ENCODE measurements at places on chromosomes 7 and 10.

- no peak for DNase-seq
These were observed 22.4 kb downstream of the SLC26A5 start for GRCh38 chr7:103423467-103424179.

DNA sequence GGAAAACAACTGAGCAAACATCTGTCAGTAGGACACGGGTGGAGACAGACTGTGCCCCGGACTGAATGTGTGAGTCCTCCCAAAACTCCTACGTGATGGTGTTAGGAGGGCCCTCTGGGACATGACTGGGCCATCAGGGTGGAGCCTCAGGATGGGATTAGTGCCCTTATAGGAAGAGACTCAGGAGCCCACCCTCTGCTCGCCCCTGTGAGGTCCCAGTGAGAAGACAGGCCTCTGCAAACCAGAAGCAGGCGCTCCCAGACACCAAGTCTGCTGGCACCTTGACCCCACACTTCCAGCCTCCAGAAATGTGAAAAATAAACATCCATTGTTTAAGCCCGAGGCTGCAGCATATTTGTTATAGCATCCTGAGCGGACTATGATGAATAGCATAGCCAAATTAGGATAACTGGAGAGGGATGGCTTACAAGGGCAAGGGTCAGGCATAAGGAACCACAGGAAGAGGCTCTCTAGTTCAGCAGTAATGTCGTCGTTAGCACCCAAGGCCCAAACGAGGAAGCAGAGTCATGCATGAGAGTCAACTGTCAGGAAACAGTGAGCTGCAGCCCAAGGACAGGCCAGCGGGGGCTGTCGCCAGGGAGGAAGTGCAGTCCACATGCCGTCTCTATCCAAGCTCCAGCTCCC is 50.6 kb downstream of the PTPRN2 start:
- DNase-seq: no peak

- DNase-seq: no peak
These were observed 5.1 kb upstream of the PLEKHS1 start for GRCh38 chr10:113746217-113746957.

DNA sequence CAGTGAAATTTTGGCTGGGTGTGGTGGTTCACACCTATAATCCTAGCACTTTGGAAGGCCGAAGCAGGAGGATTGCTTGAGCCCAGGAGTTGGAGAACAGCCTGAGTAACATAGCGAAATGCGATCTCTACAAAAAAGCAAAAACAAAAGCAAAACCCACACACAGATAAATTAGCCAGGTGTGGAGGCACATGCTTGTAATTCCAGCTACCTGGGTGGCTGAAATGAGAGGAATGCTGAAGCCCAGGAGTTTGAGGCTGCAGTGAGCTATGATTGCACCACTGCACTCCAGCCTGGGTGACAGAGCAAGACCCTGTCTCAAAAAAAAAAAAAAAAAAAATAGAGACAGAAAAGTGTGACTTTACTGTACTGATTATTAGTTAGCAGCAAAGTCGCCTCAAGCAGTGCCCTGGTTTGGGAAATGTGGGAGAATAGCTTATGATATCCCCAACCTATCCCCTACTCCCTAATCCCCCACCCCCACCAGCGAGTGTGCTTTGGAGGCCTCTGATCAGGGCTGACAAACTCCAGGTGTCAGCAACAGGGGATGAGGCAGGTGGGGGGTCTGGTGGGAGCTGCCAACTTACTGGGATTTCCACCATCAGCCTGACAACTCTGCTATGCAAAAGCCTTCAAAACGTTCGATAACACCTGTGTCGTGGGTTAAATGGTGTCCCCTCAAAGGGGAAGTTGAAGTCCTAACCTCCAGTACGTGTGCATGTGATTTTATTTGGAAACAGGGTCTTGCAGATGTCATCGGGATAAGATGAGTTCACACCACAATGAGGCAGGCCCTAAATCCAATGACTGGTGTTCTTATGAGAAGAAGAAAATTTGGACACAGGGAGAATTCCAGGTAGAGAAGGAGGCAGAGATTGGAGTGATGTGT is 124.7 kb upstream of the SDK1 start:
- peak; percentile 6 for DNase-seq

GRCh38 chr7:129829737-129830631 is 122.8 kb downstream of the UBE2H start:
- DNase-seq: peak; percentile 58

DNA sequence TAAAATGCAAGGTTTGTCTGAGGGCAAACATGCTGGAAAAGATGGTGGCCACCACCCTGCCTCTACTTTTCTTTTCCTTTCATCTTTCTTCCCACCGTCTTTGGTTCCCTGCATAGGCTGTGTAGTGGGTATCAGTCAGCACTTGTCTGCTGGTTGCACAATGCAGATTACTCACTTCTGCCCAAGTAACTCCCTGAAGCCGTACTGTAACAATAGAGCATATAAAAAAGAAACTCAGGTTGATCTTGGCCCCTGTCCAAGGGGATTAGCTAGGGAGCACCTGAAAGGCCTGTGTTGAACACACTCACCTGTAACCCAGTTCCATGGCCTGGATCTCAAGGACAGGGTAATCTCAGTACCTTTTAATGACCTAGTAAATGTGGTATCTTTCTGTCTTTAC is 533.0 kb upstream of the GALNT17 start:
- no peak for DNase-seq

- no peak for DNase-seq
These were observed 58.0 kb upstream of the PAX2 start for GRCh38 chr10:100687143-100688003.

GRCh38 chr7:100472121-100472851 is 6.7 kb downstream of the TSC22D4 start:
- peak; percentile 74 for DNase-seq

- DNase-seq: no peak
These were observed 4.2 kb downstream of the NUB1 start for GRCh38 chr7:151345576-151346469.

DNA sequence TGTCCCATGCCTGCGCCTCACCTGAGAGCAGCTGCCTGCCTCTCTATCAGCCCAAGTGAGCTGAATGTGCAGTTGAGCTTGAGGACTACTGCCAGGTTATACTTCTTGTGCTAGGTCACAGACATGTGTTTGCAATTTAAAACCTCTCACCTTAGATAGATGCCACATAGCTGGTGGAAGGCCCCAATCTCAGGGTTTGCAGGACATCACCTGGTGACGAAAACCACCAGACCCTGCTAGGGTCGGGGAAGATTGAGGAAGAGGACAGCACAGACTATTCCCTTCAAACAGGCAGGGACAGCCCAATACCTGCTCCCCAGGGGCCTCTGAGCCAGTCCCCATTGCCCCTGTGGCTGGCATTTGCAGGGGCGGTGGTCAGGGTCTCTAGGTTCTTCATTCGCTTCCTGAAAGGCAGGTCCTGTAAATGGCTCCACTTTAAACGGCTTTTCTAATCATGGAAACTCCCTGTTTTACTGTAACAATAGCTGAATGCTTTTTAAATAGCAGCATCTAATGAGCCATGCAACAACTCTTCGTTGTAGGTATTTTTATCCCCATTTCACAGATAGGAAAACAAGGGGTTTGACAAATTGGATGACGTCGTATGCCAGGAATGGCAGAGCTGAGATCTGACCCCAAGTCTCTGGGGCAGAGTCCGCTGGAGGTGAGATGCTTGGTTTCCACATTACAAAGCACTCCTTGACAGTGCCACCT is 80.1 kb downstream of the EMX2 start:
- DNase-seq: no peak

DNA sequence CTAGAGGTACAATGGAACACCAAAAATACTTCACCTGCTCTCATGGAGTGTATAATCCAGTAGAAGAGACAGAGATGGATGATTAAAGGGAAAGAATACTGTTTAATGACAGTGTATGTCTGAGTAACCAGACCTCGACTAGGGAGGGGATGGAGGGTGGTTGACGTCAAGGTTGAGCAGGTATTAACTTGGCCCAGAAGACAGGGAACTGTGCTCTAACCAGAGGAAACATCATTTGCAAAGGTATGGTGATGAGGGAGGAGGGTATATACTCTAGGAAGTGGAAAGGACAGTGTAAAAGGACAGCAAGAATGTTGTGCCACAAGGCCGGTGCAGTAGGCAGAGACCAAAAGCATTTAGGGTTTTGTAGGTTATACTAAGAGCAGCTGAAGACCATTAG is 2.9 kb downstream of the MIOS start:
- no peak for DNase-seq

- no peak for DNase-seq
These were observed 19.0 kb upstream of the CPN1 start for GRCh38 chr10:100100651-100101184.

GRCh38 chr10:91284486-91285090 is 64.1 kb downstream of the PCGF5 start:
- no peak for DNase-seq

DNA sequence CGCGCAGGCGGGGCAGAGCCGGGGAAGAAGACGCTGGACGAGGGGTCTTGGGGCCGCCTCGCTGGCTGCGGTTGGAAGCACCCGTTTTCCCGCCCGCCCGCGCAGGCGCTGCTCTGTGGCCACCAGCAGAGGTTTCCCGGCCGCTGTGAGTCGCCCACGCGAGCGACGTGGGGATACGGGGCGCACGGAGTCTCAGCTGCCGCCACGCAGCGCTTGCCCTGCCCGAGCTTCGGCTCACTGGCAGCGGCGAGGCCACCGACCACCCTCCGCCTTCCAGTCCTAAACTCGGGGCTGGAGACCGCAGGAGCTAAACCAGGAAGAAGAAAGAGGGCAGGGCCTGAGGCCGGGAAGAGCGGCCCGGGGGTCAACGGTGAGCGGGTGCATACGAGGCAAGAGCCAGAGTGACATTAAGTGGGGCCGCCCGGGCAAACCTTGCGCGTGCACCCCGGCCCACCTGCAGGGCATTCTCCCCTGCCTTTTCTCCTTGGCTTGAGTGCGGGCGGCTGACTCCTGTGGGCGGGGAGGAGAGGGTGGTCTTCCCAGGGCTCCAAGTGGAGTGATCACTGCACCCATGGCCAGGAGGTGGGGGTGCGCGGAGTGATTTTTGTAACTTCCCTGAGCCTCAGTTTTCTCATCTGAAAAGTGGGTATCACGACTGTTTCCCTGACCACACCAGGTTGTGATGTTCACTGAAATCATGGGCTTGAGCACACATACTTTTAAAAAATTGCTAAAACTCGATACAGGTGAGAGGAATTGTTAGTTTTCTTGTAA is 7.1 kb upstream of the EMX2 start:
- DNase-seq: no peak

- no peak for DNase-seq
These were observed 317.1 kb upstream of the KLF6 start for GRCh38 chr10:4101918-4102654.

Measured in lower lobe of right lung (tissue), 2 donors.